Non-pigmented ciliary epithelial cell (primary cell): ENCODE measurements at places on chromosomes 11 and 22.

DNA sequence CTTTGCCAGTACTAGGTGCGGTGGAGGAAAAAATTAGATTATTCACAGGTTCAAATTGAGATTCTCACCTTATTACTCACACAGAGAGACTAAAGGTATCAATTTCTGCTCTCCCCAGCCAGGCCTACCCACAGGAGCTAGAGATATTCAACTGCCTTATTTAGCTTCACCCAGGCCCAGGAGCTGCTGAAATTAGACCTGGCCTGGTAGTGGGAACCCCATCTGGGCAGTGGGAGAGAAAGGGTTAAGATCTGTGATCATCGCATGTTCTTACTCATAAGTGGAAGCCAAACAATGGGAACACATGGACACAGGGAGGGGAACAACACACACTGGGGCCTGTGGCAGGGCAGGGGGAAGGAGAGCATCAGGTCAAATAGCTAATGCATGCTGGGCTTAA, 20.9 kb upstream of the MICAL2 start:
- DNase-seq = no peak

DNA sequence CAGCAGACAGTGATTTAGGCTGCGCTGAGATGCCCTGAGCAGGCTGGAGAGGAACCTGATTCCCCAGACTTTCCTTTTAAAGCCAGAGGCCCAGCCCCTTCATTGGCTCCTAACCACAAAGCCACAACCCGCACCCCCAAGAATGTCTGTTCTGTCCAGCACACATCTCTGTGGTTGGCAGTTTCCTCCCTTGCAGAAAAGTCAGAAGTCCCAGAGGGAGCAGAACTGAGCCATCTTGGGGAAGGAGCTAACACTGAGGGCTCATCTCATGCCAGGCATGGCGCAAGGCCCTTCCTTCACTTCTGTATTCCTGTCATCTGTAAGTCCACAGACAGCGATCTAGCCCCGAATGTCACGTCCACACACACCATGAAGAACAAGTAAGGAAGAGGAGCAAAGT, 97.1 kb upstream of the SYT13 start:
- no peak for DNase-seq

- no peak for DNase-seq
Measured at GRCh38 chr11:130776061-130776419, 140.2 kb downstream of the SNX19 start.

DNA sequence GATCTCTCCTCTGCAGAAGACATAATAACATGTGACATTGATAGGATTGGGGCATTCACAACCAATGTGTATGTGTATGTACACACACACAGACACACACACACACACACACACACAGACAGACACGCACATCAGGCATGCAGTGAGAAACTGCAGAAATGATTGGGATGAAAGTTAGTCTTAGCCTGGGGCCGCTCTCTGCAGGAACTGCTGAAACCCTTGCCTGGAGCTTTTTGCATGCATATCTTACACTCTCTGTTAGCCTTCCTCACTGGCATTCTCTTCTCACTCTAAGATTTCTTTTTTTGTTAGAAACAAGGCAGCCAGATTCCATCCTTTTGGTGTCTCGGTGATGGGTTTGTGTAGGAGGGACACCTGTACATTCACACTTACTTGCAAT, 337.9 kb downstream of the NELL1 start:
- DNase-seq = no peak

- DNase-seq = no peak
Measured at GRCh38 chr11:108125096-108125495, 3.7 kb downstream of the ACAT1 start.

- no peak for DNase-seq
Measured at GRCh38 chr11:10076458-10077141, 217.4 kb downstream of the SBF2 start.
